Right lung (tissue), 10 donors: ENCODE measurements at places on chromosomes 5 and 9.

GRCh38 chr9:102124465-102124864 lies 386.0 kb upstream of the GRIN3A start:
- no peak for DNase-seq

- no peak for DNase-seq
Measured at GRCh38 chr5:130112246-130112645, 208.0 kb downstream of the CHSY3 start.

DNA sequence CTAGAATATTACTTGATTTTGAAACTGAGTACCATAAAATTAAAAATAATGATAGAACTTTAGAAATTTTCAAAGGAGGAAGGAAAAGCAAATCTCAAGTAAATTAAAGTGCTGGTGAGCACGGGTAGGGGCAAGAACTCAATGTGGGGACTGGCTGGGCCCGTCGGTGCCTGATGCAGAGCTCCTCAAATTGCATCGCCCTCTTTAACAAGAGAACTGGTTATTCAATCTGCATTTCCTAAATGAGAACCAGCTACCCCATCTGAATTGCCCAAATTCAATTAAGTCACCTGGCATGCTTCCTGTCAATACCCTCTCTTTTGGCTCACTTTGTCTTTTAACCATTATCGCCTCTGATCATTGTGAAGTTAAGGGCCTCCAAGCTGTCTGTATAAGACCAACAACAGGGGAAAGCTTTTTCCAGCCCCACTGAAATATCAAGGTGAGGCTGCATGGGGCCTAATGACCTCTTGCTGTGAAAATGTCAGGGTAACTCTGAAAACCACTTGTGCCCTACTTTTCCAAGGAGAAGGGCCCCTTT lies 316.7 kb downstream of the SLIT3 start:
- DNase-seq: no peak

GRCh38 chr9:94919376-94920098 lies 193.0 kb downstream of the AOPEP start:
- no peak for DNase-seq

GRCh38 chr9:35737143-35737542 lies 4.7 kb downstream of the CREB3 start:
- no peak for DNase-seq

DNA sequence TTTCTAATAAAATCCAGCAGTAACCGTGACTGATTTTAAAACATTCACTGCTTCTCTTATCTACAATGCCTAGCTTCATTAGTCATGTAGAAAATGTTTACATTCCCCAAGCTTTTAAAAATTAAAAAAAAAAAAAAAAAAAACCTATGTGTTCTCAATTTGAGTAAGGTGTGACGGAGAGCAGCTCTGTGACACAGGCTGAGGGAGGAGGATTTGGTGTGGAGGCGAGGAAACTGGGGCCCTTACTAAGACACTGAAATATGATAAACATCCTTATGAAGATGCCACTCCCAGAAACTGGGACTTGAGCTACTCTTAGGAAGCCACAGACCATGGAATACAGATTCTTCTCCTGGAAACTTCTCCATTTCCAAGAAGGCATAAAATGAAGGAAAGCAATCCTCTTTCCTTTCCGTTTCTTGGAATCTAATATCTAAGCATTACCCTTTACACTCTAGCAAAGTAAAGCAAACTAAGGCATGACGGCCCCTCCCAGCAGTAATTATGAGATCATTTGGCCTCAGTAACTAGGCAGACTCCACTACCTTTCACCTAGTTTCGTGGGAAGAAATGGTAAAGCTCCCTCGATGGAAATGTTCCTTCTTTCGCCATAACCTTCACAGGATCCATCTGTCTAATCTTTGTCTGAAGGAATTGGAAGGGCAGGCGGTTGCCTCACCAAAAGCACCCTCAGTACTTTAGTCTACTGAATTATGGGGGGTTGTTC lies 23.5 kb downstream of the GRAMD2B start:
- no peak for DNase-seq

- no peak for DNase-seq
Measured at GRCh38 chr5:131268758-131269370, 5.0 kb downstream of the CDC42SE2 start.

GRCh38 chr5:39420482-39421145 lies 4.2 kb downstream of the DAB2 start:
- no peak for DNase-seq

DNA sequence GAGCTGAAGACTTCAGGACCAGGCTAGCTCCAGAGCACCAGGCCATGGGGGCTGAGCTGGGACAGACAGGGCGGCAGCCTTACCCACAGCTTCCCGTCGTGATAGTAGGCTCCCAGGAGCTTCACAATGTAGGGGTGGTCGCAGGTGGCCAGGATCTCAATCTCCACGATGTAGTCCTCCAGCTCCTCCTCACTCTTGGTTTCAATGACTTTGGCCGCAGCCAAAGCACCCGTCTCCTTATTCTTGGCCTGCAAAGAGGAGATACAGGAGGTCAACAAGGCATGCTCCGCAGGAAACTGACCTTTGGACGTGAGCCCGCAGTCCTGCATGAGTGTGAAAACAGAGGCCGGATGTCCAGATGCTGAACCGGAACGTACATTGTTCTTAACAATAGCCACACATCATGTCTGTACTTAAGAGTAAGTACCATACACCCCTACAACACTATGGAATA lies 31.5 kb downstream of the STK10 start:
- DNase-seq: no peak

DNA sequence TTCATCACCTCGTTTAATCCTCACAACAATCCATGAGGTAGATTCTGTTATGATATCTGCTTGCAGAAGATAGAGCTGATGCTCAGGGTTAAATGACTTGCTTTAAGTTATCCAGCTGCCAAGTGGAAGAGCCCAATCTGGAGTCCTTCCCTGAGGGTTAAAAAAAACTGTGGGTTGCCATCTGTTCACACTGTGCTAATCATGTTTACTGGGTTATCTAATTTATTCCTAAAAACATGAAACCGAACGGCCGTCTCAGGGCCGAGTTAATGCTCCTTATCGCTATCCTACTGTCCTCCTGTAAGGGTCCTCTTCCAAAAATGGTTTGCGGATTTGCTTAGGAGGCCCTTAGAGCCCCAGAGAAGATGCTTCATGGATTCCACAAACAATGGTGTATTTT lies 153.3 kb downstream of the YIPF5 start:
- DNase-seq: no peak

- DNase-seq: no peak
Measured at GRCh38 chr5:24474685-24475084, 170.1 kb downstream of the CDH10 start.

- DNase-seq: no peak
Measured at GRCh38 chr9:28653216-28653615, 1079.9 kb upstream of the C9orf72 start.

DNA sequence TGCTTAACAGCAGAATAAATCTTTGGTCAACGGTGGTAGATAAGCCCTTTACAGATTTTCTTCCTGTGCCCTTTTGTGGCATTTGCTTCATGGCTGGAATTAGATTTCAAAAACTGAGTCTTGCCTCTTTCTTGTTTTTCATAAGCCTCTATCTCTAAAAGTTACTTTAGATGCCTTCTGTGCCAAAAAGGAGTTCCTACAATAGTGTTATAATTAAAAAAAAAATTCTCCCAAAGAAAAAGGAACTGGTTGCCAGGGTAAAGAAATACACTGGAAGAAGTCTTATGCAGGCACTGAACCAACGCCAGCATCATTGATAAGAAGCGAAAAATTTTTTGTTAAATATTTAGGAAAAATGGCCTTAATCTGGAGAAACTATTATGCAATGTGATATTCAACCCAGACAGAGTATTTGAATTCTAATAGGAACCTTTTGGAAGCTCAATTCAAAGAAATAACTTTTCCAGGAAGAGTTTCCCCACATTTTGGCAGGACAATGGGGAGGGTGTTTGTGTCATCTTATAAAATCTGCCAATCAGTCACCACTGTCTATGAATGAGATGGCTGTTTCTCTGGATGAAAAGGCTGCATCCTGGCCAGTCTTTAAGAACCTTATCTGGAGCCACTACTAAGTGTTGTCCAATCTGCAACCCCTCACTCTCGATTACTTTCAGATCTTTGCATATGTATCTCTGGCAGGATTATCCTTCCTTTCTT lies 608.1 kb downstream of the PDE4D start:
- no peak for DNase-seq

DNA sequence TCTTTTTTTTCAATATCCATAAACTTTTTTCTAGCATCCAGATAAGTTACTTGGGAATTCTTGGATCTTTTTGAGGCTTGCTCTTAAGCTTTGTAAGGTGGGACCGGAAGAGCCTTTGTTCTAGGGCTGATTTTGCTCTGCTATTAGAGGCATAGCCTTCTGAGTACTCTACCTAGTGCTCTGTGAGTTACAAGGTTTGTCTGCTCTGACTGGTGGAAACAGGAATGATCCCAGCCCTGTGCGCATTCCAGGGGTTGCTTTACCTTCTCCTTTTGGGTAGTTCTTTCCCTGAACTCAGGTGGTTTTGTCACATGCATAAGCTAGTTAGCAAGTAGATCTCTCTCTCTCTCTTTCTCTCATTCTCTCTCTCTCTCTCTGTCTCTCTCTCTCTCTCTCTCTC lies 180.8 kb upstream of the PCSK5 start:
- no peak for DNase-seq

DNA sequence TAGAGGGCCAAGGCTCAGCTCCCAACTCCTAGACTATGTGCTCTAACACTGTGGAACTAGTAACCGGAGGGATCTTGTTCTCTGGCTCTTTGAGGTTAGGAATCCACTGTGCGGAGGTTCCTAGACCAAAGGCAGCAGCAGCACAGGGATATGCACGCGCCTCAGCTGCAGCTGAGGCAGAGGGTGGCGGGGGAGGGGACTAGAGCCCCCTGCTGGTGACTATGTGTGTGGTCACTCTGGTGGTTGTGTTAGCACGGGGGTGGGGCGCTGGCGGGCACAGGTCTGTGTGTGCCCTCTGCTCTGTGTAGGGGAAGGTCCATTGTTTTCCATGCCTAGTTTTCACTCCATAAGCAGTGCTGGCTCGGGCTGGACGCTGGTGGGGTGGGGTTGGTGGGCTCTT lies 458.0 kb upstream of the IZUMO3 start:
- DNase-seq: no peak

DNA sequence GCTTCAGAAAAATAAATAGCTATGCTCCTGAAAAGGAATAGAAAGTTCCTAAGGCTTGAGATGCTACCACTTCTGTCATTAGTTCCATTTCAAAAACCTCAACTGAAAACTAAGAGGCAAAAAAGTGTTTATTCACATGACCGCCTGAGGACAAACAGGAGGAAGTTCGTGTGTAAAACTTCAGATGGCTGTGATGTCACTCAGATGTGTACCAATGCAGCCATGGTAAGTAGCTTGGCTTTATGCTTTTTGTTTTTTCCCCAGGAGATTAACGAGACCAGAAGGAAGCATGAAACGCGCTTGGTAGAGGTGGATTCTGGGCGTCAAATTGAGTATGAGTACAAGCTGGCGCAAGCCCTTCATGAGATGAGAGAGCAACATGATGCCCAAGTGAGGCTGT lies 33.0 kb downstream of the LMNB1 start:
- no peak for DNase-seq

GRCh38 chr5:124692324-124692723 lies 54.1 kb downstream of the ZNF608 start:
- no peak for DNase-seq

DNA sequence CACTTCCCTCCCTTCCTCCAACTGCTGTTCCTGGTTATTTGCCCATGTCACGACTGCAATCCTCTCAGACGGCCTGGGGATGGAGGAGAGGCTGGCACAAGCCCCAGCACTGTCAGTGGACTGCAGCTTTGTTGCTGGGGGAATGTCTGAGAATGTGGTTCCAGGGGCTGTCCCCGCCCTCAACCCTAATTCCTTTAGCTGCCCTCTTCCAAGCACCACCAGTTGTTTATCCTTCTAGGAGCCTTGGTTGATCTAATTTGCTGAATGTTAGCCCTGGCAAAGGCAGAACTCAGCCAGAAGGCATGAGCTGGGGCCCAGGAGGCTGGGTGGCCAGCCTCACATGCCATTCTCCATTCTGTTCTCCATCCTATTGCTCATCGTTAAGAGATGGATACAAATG lies 51.6 kb downstream of the ADAM19 start:
- DNase-seq: no peak

- no peak for DNase-seq
Measured at GRCh38 chr9:115594557-115594956, 476.6 kb upstream of the TNC start.

DNA sequence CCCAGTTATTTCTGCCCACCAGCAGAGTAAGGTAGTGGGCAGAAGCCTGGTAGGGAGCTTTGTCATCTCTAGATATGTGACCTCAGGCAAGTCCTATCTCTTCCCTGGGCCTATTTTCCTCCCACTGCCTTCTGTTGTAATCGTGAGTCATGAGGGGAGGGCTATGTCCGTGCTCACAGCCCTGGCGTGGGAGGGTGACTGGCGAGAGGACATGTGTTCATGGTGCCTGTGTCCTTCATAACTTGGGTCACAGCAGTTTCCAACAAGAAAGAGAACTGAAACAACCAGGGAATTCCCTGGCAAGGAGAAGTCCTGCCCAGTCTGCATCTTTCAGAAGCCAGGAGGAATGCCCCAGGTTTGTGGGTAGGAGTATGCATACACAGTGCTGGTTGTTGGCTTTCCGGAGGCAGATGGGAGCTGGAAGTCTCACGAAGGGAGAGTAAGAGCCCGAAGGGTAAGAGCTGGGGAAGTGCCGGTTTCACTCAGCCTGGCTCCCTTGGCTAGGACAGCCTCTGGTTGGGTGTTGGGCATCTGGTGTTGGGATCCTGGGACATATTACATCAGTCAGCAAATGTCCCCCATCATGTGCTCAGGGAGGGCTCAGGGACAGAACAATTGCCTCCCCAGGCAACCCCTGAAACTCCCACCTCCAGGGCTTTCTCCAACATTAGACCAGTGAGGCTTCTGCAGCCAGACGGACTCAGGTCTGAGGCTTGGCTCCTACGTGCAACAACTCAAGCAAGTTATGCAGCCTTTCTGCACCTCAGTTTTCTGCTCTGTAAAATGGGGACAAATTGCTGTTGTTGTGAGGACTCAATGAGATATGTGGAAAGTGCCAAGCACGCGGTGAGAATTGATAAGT lies 4.3 kb upstream of the TIFAB start:
- DNase-seq: no peak

GRCh38 chr9:108033976-108034964 lies 544.7 kb upstream of the KLF4 start:
- peak; percentile 65 for DNase-seq
